A549 treated with GW870086 at 1 μM for 4 hours (cell line): ENCODE measurements at places on chromosomes 16 and 17. TPM values are rescaled to one million over a fixed set of nuclear protein-coding genes. Genes with fewer than 3 reads are reported as not detected.

Gene KRTAP4-9
- not detected in 5 replicates for total RNA-seq

Gene KRT36
- 0.07 TPM in 1 of 5 replicates, not detected in the others for total RNA-seq

Gene HOXB8
- 6.9 to 8.8 TPM (median 8.2 TPM) in 5 replicates for total RNA-seq

Gene CD300H
- total RNA-seq = 0.29 to 1.9 TPM (median 0.50 TPM) in 5 replicates

Gene SMYD4
- 8.0 to 10.0 TPM (median 8.9 TPM) in 5 replicates for total RNA-seq

Gene CD300LG
- total RNA-seq = 0.05 TPM in 1 of 5 replicates, not detected in the others

Gene SLC2A4
- total RNA-seq = 0.17 to 0.64 TPM (median 0.45 TPM) in 5 replicates

Gene AHSP
- not detected in 5 replicates for total RNA-seq

Gene GRAP
- 0.17 to 0.34 TPM (median 0.22 TPM) in 5 replicates for total RNA-seq

Gene SSTR5
- total RNA-seq = 0.47 to 1.6 TPM (median 0.69 TPM) in 5 replicates

Gene ANKFN1
- total RNA-seq = not detected in 5 replicates

Gene SLFN14
- not detected in 5 replicates for total RNA-seq

Gene GFOD2
- 16.0 to 18.1 TPM (median 16.9 TPM) in 5 replicates for total RNA-seq

Gene SLC5A2
- 0.09 to 1.0 TPM (median 0.24 TPM) in 5 replicates for total RNA-seq

Gene BAHCC1
- total RNA-seq = 7.0 to 10.2 TPM (median 9.2 TPM) in 5 replicates

Gene PDILT
- not detected in 5 replicates for total RNA-seq

Gene CRYM
- total RNA-seq = 1.2 to 2.5 TPM (median 1.8 TPM) in 5 replicates

Gene TBC1D3C
- 0.07 TPM in 1 of 5 replicates, not detected in the others for total RNA-seq

Gene CPHXL2
- not detected in 5 replicates for total RNA-seq

Gene NFAT5
- 3.5 to 8.0 TPM (median 6.1 TPM) in 5 replicates for total RNA-seq

Gene PNMT
- total RNA-seq = 0.20 to 0.23 TPM in 2 of 5 replicates, not detected in the others

Gene SERPINF2
- total RNA-seq = 2.8 to 3.5 TPM (median 3.2 TPM) in 5 replicates

Gene PPY
- not detected in 5 replicates for total RNA-seq

Gene HCRT
- not detected in 5 replicates for total RNA-seq

Gene HBQ1
- total RNA-seq = 6.0 to 9.4 TPM (median 6.9 TPM) in 5 replicates

Gene DHX38
- total RNA-seq = 46.6 to 52.8 TPM (median 48.9 TPM) in 5 replicates

Gene ASGR2
- total RNA-seq = 0.10 to 0.35 TPM in 2 of 5 replicates, not detected in the others

Gene IGF2BP1
- 48.1 to 93.6 TPM (median 82.4 TPM) in 5 replicates for total RNA-seq

Gene ACSM2A
- not detected in 5 replicates for total RNA-seq

Gene MYCBPAP
- total RNA-seq = 0.35 to 0.60 TPM (median 0.39 TPM) in 5 replicates

Gene ZG16
- total RNA-seq = not detected in 5 replicates

Gene CNGB1
- total RNA-seq = 0.03 to 0.09 TPM (median 0.08 TPM) in 4 of 5 replicates, not detected in the other

Gene MC1R
- total RNA-seq = 4.5 to 7.3 TPM (median 6.4 TPM) in 5 replicates

Gene SDK2
- 0.54 to 1.0 TPM (median 0.92 TPM) in 5 replicates for total RNA-seq

Gene INCA1
- total RNA-seq = 1.1 to 1.9 TPM (median 1.6 TPM) in 5 replicates

Gene DRC3
- total RNA-seq = 1.4 to 2.4 TPM (median 1.8 TPM) in 5 replicates

Gene CCL14
- not detected in 5 replicates for total RNA-seq

Gene TERB1
- not detected in 5 replicates for total RNA-seq

Gene PRSS22
- total RNA-seq = 0.39 to 1.4 TPM (median 1.3 TPM) in 5 replicates

Gene MAF
- 0.31 to 0.90 TPM (median 0.39 TPM) in 5 replicates for total RNA-seq

Gene KRT33B
- total RNA-seq = not detected in 5 replicates

Gene LDHD
- total RNA-seq = 0.46 to 0.95 TPM (median 0.75 TPM) in 5 replicates

Gene C16orf95
- total RNA-seq = 4.9 to 7.8 TPM (median 6.2 TPM) in 5 replicates

Gene KRT38
- total RNA-seq = not detected in 5 replicates

Gene SLC13A2
- total RNA-seq = 0.10 to 0.18 TPM (median 0.14 TPM) in 5 replicates
